Natural killer cell (primary cell): ENCODE measurements at places on chromosomes 13 and 19. TPM values are rescaled to one million over a fixed set of nuclear protein-coding genes. Genes with fewer than 3 reads are reported as not detected.

The SYT5 gene
- total RNA-seq, result 5.3 TPM

The DAND5 gene
- total RNA-seq, result not detected

The TNFSF9 gene
- total RNA-seq, result 3.3 TPM

The IFI30 gene
- total RNA-seq, result 38.2 TPM

The CGB2 gene
- not detected for total RNA-seq

The TGFBR3L gene
- total RNA-seq, result 4.4 TPM

The C19orf81 gene
- not detected for total RNA-seq

The ZFP14 gene
- 7.8 TPM for total RNA-seq

The GPR12 gene
- total RNA-seq, result not detected

The NTN5 gene
- 2.1 TPM for total RNA-seq

The GPR183 gene
- 47.0 TPM for total RNA-seq

The FBXO27 gene
- total RNA-seq, result not detected

The PSG11 gene
- not detected for total RNA-seq

The SLITRK5 gene
- total RNA-seq, result 0.10 TPM

The ZNF708 gene
- 21.2 TPM for total RNA-seq

The CYSLTR2 gene
- 8.6 TPM for total RNA-seq

DNA sequence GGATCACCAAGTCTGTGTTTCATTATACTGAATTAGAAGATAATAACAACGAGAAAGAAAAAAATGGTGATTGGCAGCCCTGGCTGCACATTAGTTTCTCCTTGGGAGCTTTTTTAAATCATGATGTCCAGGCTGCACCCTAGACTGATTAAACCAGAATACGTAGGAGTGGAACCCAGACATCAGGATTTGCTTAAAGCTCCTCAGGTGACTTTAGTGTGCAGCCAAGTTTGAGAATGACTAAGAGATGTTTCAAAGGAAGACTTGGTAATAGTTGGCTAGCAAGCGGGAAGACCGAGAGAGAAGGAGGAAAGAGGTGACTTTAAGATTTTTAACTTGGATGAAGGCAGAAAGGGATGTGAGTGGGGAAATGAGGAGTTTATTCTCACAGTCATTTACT lies 71.4 kb upstream of the SERP2 start:
- DNase-seq, result no peak

GRCh38 chr19:36916991-36917390 lies 859 bp downstream of the ZNF568 start:
- DNase-seq, result peak; percentile 10

GRCh38 chr19:44687888-44688287 lies 11.1 kb upstream of the CEACAM16 start:
- no peak for DNase-seq

DNA sequence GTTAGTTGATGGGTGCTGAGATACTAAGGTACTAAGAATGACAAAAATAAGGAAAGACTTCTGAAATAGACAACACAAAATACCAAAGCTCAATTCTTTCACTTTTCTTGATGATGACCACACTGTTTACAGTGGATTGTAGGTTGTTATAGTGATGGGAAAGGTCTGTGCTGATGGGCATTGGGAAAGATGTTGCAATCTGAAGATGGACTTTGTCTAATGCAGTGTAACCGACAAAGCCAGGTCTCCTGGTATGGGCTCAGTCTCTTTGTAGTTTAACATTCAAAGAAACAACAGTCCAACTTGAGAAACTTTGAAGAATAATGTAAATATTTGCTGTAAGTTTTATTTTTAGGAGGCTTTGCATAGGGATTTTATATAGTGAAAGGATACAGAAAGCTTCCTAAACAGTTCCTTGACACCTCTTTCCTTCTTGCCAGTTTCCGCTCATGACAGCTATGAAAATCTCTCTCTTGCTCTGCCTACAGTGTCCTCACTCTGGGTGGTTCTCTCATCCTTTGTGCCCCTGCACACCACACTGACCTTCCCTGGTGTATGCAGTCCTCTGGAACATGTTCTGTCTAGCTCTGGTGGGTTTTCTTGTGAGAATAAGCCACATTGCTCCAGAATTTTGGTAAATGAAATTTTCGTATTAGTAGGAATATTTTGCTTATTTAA lies 172.2 kb downstream of the KCNRG start:
- DNase-seq, result no peak

GRCh38 chr13:27868641-27869435 lies 51.0 kb upstream of the PDX1 start:
- DNase-seq, result no peak

DNA sequence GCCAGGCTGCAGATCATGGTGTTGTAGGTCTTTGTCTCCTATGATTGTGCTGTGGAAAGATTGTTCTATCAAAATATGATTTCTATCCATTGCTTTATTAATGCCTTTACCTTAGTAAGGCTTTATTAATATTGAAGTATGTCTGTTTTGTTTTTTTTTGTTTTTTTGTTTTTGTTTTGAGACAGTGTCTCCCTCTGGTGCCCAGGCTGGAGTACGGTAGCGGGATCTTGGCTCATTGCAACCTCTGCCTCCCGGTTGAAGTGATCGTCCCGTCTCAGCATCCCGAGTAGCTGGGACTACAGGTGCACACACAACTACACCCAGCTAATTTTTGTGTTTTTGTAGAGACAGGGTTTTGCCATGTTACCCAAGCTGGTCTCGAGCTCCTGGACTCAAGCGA lies 7.7 kb downstream of the IRGC start:
- no peak for DNase-seq

GRCh38 chr13:98368019-98368418 lies 190.9 kb upstream of the RNF113B start:
- no peak for DNase-seq

DNA sequence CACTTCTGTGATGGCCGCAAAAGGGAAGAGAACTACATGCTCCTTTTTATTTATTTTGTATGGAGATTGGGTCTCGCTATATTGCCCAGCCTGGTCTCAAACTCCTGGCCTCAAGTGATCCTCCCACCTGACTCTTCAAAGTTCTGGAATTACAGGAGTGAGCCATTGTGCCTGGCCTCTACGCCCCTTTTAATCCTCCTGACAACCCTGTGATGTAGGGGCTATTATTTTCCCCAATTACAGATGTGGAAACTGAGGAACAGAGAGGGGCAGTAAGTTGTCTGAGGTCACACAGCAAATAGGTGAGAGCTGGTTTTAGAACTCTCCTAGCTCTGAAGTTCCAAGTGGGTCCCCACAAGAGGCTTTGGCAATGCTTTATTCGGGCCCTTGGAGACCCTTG lies 11.7 kb downstream of the TJP3 start:
- no peak for DNase-seq

DNA sequence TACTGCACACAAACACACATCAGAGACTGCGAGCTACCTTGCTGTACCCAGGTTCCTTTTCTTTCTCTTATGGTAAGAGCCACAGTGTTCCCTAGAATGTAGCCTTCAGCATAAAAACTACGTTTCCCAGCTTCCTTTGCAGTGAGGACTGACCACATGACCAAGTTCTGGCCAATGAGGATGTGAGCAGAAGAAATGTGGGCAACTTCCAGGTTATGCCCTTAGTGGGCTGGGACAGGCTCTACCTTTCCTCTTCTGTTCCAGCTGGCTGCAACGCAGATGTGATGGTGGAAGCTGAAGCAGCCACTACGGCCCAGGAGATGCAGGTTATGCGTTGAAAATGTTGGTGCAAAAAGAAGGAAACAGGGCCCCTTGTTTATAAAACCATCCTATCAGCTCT lies 27.5 kb downstream of the VRK3 start:
- DNase-seq, result peak; percentile 54

GRCh38 chr13:34748596-34748995 lies 193.5 kb upstream of the NBEA start:
- no peak for DNase-seq

GRCh38 chr19:45773384-45773783 lies 4.3 kb upstream of the SIX5 start:
- DNase-seq, result no peak

DNA sequence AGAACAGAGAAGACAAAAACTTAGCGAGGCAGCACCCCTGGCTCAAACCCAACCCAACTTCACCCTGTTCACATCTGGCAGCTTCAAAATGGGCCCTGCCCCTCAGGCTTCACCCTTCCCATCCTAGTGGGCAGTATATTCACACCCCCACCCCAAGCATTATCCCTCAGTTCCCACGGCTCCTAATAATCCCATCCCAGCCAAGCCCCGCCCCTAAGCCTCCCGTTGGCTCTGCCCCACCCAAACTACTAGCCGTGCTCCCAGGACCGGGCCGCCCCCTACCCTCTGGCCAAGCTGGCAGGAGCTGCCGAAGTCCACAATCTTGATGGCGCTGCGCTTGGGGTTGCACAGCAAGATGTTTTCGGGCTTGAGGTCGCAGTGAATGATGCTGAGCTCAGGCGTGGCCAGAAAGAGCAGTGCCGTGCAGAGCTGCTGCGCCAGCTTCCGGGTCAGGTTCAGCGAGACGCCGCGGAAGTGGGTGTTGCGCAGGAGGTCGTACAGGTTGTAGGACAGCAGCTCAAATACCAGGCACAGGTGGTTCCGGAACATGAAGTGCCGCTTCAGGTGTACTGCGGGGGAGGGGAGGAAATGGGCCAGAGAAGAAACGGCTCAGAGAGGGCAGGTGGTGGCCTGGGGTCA lies 5.8 kb downstream of the DYRK1B start:
- peak; percentile 59 for DNase-seq

GRCh38 chr19:52527956-52528351 lies 486 bp downstream of the ZNF808 start:
- no peak for DNase-seq

DNA sequence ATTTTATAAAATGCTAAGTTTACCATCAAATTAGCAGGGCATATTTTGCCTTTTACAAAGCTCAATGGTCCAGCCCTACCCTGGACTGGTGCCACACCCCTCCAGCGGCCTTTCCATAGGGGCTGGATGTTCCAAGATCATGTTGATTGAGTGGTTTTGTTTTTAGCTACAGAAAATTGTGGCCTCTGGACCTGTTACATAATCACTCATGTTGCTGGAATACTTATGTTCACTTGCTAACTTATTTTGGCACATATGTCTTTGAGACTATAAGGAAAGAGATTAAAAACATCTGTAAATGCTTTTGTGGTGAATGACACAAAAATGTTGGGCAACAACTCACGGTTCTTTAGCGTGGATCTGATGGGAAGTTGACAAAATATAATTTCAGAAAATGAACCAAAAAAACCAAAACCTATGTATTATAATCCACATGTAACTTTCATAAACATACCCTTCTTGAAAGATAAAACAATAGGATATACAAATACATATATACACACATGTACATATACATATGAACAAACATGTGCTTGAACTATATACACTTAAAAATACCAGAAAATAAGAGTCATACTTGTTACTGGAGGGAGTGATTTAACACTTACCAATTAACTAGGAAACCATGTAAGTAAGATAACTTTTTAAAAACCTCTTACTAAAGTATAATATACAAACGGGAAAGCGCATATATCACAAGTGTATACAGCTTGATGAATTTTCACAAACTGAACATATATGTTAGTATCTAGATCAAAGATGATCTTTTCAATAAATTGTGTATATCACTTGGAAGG lies 46.6 kb upstream of the SLC15A1 start:
- no peak for DNase-seq

- no peak for DNase-seq
These were observed 107.6 kb downstream of the ZIC5 start for GRCh38 chr13:99863789-99864626.

DNA sequence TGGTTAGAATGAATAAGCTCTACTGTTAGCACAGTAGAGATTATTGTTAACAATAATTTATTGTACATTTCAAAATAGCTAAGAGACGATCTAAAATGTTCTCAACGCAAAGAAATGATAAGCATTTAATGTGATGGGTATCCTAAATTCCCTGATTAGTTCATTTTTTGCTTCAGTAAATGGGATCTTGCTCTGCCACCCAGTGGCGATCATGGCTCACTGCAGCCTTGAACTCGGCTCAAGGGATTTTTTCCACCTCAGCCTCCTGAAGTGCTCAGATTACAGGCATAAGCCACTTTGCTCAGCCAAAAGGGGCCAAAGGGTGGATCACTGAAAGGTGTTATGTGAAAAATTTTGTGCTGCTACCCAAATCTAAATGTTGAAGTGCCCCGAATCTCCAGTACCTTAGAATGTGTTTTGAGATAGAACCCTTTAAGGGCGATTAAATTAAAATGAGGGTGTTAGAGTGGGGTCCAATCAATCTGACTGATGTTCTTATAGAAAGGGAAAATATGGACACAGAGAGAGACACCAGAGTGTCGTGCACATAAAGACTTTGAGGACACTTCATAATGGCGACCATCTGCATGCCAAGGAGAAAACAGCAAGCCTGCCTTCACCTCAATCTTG lies 31.5 kb upstream of the ZNF766 start:
- peak; percentile 52 for DNase-seq

DNA sequence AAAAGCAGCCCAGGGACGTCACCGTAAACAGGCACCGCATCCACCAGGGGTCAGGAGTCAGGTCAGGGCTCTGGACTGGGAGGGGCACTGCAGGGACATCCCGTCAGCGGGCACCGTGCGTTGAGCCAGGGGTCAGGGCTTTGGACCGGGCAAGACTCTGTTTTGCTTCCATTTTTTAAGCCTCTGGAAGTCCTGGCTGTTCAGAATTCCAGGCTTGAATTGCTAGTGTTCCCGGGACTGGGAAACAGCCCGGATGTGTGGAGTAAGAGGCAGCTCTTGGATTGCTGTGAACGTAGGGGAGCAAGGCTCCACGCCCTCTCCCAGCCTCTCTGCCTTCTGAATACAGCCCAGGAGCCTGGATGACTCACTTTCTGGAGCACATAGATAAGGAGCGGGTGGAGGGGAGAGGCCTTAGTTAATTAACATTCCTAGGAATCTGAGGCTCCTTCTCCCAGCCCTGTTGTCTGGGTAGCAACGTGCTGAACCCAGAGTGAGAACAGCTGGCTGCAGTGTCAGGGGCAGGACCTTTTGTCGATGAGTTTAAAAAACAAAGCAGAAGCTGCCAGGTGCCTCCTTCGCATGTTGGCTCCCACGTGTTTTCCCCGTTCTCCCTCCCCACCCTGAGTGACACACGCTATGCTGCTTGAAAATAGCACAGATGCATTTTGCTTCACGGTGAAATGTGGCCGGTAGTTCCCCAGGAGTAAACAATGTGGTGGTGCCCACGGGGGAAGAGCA lies 21.9 kb downstream of the ATP11A start:
- DNase-seq, result peak; percentile 19

- no peak for DNase-seq
These were observed 35.6 kb downstream of the EFNB2 start for GRCh38 chr13:106499896-106500295.

- no peak for DNase-seq
These were observed 23.0 kb downstream of the IER2 start for GRCh38 chr19:13173139-13173737.

DNA sequence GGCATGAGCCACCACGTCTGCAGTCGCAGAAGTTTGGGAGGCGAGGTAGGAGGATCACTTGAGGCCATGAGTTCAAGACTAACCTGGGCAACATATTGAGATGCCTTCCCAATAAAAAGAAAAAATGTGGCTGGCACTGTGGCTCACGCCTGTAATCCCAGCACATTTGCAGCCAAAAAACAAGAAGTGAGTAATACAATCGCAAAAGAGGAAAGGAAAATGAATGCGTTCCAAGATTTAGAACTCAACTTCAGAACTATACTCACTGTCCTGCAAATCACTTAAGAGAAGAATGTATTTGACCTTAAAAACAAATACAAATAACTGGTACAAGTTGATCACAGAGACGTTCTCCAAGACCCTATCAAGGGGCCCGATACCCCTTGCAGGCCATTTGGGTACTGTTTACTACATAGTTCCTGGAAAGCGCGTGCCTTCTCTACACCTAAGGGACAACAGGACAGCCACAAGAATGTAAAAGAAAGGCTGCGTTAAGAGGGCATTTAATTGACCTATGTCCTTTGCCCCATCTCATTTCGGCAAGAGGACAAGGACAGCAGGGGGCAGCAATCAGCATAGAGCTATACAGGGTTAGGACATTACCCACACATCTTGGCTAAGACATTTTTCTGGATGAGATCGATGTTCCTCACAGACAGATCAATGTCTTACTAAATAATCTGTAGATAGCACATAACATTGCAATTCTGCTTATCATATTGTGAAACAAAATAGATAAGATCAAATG lies 41.3 kb downstream of the FLT3 start:
- DNase-seq, result peak; percentile 60
